ENCODE measurements at places on chromosomes 16 and 17.

DNA sequence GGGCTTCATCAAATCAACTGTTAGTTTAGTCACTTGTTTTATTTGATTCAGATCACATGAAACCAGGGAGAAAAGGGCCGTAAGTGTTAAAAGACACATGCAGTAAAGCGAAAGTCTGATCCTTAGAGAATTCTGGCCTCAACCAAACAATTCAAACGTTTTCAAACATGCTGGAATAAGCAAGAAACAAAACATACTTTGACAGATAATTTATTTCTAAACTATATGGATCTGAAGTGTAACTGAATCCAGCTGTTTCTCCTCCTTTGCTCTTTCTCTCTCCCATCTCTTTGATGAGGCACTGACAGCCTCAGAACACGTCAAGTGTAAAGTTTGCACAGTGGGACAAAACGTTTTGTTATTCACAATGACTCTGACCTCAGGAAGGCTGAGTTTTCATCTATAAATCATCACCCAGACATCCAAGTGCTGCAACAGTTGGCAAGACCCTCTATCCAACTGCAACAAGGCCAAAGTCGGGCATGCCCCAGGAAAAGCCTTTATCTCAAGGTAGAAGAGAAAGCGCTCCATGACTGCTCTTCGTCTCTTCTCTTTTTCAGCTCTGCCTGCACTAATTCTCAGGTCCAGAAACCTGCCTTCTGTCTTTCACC is 267.1 kb upstream of the MYOCD start:
- DNase-seq = no peak

DNA sequence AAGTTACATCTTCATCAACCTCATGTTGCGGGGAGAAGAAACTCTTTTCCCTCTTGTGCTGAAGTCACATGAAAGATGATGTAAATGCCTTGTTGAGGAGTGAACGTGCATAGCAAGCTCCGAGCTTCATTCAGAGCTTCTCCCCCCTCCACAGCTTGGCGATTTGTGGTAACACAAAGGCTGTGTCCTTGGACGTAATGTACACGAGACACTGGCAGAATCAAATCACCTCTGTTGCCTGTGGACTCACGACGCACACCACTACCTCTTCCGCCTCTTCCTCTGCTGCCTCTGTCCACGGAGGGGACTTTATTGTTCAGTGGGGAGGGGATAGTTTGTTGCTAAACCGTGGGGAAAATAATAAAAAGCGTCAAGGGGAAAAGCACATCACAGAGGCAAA is 54.9 kb upstream of the CHMP6 start:
- no peak for DNase-seq

DNA sequence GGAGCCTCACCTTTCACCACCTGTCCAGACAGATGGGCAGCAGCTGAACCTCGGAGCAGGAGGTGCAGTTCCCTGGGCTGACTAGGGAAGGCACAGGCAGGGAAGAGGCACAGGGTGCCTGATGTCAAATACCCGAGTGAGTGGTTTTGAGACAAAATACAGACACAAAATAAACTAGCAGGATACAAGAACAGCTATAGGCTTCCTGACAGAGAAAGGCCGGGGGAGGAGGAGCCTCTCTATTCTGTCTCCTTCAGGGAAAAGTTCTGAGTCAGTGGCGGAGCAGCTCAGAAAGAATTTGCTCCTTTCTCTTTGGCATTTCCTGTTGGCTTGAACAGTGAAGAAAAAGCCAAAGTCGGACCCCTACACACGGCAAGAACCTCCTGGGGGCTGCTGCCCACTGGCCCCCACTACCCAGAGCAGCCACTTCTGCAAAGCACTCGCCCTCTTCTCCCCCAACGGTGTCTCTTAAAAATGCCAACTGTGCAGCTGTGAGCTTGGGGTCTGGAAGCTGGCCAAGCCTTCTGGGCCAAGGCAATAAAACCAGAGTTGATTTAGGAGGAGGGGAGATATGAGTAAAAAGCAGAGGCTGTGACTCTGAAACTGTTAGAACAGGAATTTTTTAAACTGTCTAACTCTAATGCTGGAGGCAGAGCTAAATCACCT is 14.4 kb upstream of the FAAP100 start:
- DNase-seq = no peak

DNA sequence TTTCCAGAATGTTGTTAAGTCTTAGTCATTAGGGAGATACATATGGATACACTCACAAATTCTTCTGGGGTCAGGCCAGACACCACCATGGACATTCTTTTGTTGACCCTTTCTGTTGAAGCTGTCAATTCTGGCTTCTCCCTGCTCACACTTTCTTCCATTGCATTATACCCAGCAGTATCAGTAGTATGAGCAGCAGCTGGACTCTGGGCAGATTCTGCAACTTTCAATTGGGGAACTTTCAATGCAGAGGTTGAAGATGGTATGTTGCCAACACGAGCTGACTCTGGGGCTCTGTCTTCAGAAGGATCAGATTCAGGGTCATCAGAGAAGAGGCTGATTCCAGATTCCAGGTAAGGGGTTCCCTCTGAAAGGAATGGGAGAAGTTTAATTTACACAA is 45.8 kb downstream of the RND2 start:
- DNase-seq = no peak

DNA sequence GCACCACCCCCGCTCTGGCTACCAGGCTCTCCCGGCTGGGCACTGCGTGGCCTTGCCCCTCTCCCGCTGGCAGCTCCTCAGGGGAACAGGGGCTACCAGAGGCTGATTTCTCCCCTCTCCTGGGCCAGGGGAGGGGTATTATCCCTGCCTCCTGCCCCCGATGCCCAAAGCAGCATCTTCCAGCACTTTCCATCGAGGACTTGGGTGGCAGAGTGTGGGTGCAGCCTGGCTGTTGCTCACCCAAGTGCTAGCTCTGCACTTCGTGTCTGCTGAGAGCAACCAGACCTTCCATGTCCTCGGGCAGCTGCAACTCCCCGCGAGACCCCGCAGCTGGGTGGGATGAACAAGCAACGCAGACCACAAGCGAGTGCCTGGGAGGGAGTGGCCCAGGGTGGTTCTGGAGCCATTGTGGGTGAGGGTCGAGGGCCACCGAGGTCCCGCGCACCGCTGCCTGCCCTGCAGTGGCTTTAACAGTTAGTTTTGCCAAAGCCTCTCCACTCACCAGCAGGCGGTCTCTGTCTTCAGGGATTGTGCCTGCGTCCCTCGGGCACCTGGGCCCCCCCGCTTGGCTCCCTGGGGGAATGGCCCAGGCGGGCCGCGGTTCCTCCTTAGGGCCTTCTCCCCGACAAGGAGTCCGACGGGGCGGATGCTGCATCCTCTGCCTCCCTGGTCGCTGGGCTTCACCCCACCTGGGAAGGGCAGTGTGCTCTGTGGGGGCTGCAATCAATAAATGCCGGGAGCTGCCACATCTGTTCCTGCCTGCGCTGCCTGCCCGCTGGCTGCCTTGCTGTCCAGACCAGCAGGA is 8.4 kb downstream of the SLC25A10 start:
- no peak for DNase-seq

Data from CD4-positive, alpha-beta T cell treated with Interleukin-6 at 100 ng/mL for 8 hours (primary cell).